Activated CD8-positive, alpha-beta memory T cell treated with anti-CD3 and anti-CD28 coated beads, Interleukin-2, amount 50 U/mL, for 48 hours (primary cell): ENCODE measurements at places on chromosomes 12 and 14.

GRCh38 chr12:129160282-129160681 lies 307.0 kb downstream of the GLT1D1 start:
- no peak for DNase-seq

- no peak for DNase-seq
These were observed 61.7 kb downstream of the FERMT2 start for GRCh38 chr14:52888839-52889838.

GRCh38 chr14:65072937-65073336 lies 29.4 kb downstream of the MAX start:
- DNase-seq, result no peak

GRCh38 chr12:106841510-106842302 lies 67.2 kb downstream of the RIC8B start:
- no peak for DNase-seq

DNA sequence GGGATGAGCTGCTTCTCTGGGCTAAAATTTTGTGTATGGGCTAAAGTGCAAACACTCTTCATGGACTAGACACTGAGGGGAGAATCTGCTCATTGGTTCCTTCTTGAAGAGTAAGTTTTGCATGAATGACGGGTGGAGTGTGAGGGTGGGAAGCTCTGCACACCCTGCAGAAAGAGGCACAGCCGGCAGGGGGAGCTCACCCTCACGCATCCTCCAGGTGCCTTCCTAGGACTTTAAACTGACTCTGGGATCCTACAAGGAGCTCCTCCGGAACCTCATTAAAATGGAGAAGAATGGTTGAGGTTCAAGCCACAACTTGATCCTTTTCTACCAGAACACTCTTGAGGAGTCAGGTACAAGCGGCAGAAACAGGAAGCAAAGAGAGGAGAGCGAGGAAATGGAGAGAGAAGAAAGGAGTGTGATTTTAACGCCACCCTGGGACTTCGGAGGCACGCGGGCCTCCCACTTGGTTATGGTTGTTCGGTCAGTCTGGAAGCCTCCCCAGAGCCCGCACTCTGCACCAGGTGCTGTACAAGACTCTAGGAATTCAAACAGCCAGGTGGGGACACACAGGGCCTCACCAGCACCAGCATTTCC lies 87.5 kb downstream of the SETD3 start:
- peak; percentile 64 for DNase-seq

GRCh38 chr12:6953442-6954315 lies 2.5 kb downstream of the PTPN6 start:
- DNase-seq, result peak; percentile 88

- DNase-seq, result no peak
These were observed 28.2 kb downstream of the PTPRQ start for GRCh38 chr12:80472236-80472635.

- no peak for DNase-seq
These were observed 77.1 kb downstream of the B4GALNT3 start for GRCh38 chr12:536751-537245.

DNA sequence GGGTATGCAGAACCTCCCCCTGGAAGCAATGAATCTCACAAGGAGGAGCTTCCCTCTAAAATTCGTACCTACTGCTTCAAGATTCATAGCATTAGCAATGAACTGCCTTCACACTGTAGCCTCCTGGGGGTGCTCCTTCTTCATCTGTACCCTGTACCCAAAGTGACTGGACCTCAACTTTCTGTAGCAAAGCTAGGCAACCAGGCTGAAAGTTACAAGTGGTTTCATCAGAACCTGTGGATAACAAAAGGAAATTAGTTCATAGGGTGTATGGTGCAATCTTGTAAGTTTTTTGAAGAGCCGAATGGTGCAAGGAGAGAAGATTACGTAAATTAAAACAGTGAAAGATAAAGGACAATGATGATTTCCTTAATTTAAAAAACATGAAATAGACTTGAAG lies 1541.7 kb upstream of the FLRT2 start:
- DNase-seq, result no peak

- DNase-seq, result no peak
These were observed 339.5 kb downstream of the DPF3 start for GRCh38 chr14:72554401-72554800.

GRCh38 chr14:68295316-68295816 lies 475.8 kb downstream of the RAD51B start:
- no peak for DNase-seq

DNA sequence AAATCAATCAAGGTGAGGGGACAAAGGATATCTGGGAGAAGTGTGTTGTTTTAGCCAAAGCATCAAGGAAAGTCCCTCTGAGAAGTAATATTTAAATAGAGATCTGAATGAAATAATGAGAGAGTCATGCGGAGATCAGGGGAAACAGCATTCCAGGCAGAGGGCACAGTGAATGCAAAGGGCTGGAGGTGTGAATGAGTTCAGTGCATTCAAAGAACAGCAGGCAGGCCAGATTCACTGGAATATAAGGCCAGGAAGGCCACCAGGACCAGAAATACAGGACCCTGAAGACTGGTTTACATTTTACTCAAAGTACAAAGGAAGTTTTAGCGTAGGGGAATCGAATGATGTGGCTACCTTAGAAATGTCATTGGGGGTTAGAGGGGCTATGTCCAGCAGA lies 436.2 kb upstream of the TMEM132C start:
- no peak for DNase-seq

DNA sequence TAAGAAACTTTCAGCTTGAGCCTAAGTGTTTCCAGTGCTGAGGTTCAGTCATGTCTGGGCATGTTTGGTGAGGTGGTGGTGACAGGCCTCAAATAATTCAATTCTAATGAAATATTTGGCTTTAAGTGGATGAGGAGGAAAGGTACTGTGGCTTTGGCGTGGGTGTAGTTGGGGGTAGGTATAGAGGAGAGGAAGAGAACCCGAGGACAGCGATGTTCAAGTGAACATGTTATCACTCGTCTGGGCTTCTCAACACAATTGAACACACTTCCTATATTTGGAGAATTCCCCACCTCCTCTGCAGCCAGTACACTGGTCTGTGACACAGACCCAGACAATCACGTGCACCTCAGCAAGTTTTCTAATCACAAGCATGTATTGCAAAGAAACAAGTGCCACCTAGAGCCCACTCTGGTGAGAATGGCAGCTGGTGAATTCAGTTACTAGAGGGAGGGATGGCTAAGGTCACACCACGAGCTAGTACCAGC lies 53.0 kb downstream of the IFNG-AS1 start:
- no peak for DNase-seq

- no peak for DNase-seq
These were observed 88.1 kb upstream of the DIO3 start for GRCh38 chr14:101473045-101473729.

- DNase-seq, result no peak
These were observed 169.5 kb upstream of the FOXN3 start for GRCh38 chr14:89586258-89587135.

- DNase-seq, result no peak
These were observed 2.5 kb upstream of the TEP1 start for GRCh38 chr14:20415782-20416206.

DNA sequence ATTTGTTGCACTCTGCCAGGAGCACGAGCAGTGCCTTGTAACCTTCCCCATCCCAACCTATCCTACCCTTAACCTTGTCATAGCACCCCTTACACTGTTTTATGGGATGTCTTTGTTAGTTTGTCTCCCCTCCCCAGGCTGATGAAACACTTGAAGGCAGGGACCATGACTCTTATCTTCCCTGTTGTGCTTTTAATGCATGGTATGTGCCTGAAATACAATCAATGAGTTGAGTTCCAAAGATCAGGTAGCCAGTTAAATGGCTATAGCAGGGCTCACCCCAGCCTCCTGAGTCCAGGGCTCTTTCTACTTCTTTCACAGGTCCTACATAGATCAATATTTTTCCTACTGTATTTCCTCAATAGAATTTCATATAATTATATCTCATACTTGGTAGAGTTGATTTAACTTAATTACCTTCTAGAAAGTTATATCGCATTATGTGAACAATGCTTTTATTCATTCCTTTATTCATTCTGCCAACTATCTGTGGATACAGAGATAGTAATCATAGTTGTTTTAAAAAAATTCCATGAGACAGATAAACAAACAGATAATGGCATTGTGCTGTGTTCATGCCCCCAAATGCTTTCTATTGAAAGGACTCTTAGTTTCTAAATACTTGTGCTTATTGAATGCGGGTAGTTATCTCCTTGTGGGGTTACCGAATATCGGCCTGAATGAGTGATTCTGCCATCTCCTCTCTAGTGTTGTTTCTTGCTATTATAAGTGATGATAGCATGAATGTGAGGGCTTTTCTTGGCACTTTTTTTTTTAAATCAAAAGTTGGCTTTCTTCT lies 347.4 kb downstream of the NPAS3 start:
- DNase-seq, result no peak

DNA sequence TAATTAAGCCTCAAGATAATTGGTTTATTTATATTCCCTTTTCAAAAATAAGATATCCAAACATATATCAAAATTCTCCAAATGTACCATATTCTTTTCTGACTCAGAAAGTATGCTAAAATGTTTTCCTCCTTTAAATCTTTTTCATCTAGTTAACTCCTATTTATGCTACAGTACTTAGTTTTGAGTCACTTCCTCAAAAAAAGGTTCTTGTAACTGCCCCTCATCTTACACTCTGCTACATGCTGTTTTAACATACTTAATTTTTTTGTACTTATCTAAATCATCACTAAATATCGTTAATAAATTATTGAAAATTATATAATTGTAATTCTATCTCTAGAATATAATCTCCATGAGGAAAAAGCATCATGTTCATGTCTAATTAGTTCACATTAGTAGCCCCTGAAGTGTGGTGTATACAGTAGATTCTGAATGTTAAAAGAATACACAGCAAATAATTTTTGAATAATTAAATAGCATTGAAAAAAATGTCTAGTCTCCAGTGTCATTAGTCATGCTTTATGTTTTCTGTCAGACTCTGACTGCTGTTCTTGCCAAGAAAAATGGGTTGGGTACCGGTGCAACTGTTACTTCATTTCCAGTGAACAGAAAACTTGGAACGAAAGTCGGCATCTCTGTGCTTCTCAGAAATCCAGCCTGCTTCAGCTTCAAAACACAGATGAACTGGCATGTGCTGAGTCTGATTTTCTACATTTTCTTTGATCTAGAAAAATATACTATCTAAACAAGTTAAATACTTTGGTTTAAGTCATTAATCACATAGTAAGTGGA lies 3.5 kb downstream of the KLRD1 start:
- no peak for DNase-seq

DNA sequence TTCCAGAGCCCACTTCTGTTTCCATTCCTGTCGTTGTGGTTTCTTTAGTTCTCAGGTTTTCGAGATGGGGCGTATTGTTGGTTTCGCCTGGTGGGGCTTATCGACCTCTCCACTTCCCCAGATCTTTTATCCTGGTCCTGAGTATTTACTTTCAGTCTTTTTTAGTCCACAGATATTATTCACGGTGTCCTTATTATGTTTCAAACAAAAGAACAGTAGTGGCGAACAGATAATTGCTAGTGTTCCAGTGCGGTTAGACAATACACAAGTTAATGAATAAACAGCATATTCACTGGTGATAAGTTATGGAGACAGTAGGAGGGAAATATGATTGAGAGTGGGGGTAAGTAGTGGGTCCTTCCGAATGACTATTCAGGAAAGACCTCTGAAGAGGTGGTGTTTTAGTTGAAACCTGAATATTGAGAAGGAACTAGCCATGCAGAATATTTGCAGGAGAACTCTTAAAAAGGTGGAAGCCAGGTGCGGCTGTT lies 668 bp downstream of the TMEM260 start:
- DNase-seq, result no peak

DNA sequence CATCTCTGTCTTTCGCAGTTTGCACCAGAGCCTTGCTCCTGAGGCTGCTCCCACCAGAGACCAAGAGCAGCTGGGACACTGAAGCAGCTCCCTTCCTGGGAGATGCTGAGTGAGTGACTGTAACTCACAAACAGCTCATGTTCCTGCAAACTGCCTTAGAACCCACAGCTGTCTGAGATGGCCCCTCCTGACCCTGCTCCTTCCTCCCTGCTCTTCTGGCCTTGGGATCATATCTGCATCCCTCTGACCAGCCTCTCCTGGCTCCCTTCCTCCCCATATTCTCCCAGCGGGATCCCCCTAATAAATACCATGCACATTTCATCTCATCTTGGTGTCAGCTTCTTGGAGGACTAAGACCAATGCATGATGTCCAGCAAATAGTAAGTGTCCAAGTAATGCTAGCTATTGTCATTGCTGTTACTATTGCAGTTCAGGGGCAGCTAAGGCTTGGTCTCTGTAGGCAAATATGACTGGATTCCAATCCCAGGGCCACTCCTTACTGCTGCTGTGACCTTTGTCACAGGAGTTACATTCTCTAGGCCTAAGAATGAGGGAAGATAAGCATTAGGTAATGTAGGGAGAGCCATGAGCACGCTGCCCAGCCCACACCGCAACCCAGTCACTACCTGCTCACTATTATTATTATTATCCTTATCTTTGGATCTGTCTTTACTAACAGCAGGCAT lies 47.9 kb downstream of the SYNE3 start:
- DNase-seq, result no peak

- DNase-seq, result no peak
These were observed 3.0 kb upstream of the HOXC13 start for GRCh38 chr12:53935383-53936341.

- no peak for DNase-seq
These were observed 70.5 kb downstream of the TMX1 start for GRCh38 chr14:51310505-51310944.

DNA sequence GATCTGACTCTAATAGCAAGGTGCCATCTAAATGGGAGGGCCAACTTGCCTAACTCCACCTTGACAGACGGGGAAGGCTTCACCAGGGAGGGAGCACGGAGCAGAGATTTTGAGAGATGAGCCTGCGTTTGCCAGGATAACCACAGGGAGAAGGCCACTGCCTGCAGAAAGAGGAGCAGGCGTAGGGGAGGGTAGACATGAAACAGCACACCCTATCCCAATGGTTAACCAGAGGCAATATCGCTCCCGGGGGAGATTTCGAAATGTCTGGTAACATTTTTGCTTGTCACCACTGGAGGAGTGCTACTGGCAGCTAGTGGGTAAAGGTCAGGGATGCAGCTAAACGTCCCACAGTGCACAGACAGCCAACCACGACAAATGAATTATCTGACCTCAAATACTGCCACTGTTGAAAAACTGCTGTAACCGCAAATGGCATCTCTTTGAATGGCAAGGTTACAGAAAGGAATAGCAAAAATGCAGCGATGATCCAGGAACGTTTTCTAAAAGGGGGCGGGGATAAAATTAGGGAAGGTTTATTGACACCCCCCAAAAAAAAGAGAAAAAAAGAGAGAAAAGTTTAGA lies 126.0 kb upstream of the ATF7IP start:
- DNase-seq, result no peak

GRCh38 chr12:49121047-49121696 lies 10.0 kb downstream of the TUBA1B start:
- no peak for DNase-seq

GRCh38 chr14:21924479-21924878 lies 250.9 kb upstream of the OR4E1 start:
- peak; percentile 57 for DNase-seq

GRCh38 chr14:98724734-98725133 lies 547.3 kb downstream of the BCL11B start:
- no peak for DNase-seq
